ENCODE measurements at places on chromosomes 3 and 15. TPM values are rescaled to one million over a fixed set of nuclear protein-coding genes. Genes with fewer than 3 reads are reported as not detected.

The SAXO2 gene
- total RNA-seq: 2.6 TPM

The C3orf49 gene
- total RNA-seq: not detected

The TGM5 gene
- not detected for total RNA-seq

The CACNA2D3 gene
- total RNA-seq: 26.9 TPM

The EBLN2 gene
- total RNA-seq: 0.69 TPM

The NR1I2 gene
- total RNA-seq: 0.12 TPM

The SLC51A gene
- not detected for total RNA-seq
